Nasal cavity respiratory epithelium epithelial cell of viscerocranial mucosa (primary cell): ENCODE measurements at places on chromosomes 3 and 15. TPM values are rescaled to one million over a fixed set of nuclear protein-coding genes. Genes with fewer than 3 reads are reported as not detected.

ZNF80 gene
- not detected in 2 replicates for total RNA-seq

OCA2 gene
- total RNA-seq, result under 0.01 and 2.5 TPM in 2 replicates

CIDEC gene
- not detected in 2 replicates for total RNA-seq

FBXW12 gene
- total RNA-seq, result not detected in 2 replicates

DUOX1 gene
- total RNA-seq, result 26.7 and 48.0 TPM in 2 replicates

NUP210 gene
- total RNA-seq, result under 0.01 and 0.21 TPM in 2 replicates

TLR9 gene
- 0.07 TPM in 1 of 2 replicates, not detected in the other for total RNA-seq
